ENCODE measurements at places on chromosomes 1 and 21. TPM values are rescaled to one million over a fixed set of nuclear protein-coding genes. Genes with fewer than 3 reads are reported as not detected.
A peak's percentile ranks its signal among the peaks of the same experiment; 100 is the strongest.

Gene SLC5A3
- polyA plus RNA-seq: 2.4 TPM

Gene SLC1A7
- polyA plus RNA-seq: 0.03 TPM

Gene FCER1A
- polyA plus RNA-seq: not detected

Gene SPRR1B
- polyA plus RNA-seq: 0.23 TPM

Gene SMIM1
- 9.7 TPM for polyA plus RNA-seq

Gene COL8A2
- 2.4 TPM for polyA plus RNA-seq

Gene TMEM50B
- 20.5 TPM for polyA plus RNA-seq

Gene TEX38
- polyA plus RNA-seq: 0.33 TPM

Gene LORICRIN
- polyA plus RNA-seq: 0.08 TPM

Gene EVA1C
- polyA plus RNA-seq: 2.6 TPM

Gene TACSTD2
- polyA plus RNA-seq: 0.85 TPM

Gene CATSPERE
- polyA plus RNA-seq: 0.05 TPM

Gene TTC39A
- 5.8 TPM for polyA plus RNA-seq

Gene RHOU
- polyA plus RNA-seq: 3.0 TPM

DNA sequence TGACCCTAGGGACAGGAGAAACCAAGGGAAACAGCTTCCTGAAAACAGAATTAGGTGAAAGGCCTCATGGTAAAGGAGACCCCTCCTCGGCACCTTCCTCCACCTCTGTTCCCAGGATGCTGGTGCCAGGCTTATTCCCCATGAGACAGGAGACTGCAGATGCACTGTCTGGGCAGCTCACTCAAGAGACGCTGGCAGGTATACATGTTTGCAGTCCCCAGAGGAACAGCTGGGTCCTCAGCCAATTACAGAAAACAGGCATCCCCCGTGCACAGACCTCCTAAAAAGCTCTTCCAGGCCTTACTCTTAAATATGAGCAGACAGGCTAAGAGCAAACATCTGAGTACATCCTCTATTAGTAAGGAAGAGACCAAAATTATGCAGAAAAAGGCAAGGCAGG, 6.5 kb downstream of the CCSAP start:
- DNase-seq: no peak

GRCh38 chr1:15621975-15622374, 4.7 kb downstream of the DDI2 start:
- no peak for DNase-seq

- no peak for DNase-seq
These were observed at the start of gene ABCG1 for GRCh38 chr21:42218836-42219605. Gene ABCG1 (plus strand): TSS chr21:42219140. CDS start chr21:42219263, 123 bp downstream.

DNA sequence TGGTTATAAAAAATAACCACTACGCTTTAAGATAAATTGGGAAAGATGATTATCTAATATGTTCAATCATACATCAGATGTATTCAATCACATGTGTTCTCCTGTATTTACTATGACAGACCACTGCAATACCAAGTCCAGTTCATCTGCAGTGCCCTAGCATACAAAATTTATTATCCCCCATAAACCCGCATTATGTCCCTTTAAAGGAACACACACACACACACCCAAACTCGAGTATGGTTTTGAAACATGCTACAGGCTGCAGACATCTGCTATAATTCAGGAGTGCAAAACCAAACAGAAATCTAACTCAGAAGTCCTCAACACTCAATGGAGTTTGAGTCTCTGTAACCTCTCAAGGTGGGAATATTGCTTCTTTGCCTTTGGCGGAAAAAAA, 14.9 kb downstream of the ODF2L start:
- no peak for DNase-seq

DNA sequence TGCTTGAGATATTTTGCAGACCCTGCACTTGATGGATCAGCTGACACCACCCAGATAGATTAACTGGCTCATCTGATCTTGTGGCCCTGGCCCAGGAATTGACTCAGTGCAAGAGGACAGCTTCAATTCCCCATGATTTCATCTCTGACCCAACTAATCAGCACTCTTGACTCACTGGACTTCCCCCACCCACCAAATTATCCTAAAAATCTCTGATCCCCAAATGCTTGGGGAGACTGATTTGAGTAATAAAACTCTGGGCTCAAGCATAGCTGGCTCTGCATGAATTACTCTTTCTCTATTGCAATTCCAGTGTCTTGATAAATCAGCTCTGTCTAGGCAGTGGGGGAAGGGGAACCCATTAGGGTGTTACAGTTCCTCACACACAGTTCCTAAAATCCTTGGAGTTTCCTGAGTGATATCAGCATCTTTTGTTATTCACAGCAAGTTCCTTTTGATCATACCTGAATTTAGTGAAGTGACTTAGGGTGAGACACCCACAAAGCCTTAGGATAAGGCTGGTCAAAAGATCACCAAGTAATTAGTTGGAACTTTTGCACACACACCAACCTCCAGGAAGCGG, 104.2 kb downstream of the COP1 start:
- DNase-seq: no peak

- no peak for DNase-seq
These were observed 63.4 kb upstream of the MCOLN3 start for GRCh38 chr1:85111695-85112094.

DNA sequence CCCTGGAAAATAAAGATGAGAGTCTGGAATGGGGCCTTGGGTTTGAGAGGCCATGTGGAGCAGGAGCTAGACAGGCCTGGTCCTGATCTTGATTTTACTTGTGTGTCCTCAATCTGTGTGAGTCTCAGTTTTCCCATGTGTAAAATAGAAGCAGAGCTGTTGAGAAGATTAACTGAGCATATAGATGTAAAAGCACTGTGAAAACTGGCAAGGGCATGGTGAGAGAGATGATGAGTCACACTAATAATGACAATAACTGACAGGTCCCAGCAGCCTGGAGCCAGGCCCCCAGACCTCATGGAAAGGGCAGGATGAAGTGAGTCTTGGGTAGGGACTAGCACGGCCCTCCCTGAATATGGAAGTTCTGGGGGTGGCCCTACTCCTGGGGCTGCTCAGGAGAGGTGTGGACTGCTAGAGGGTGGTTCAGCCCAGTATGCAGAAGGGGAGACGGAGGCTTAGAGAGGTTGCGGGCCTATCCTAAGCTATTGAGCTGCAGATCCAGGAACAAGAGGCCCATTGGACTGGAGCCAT, 2.8 kb upstream of the AHDC1 start:
- no peak for DNase-seq

GRCh38 chr1:111481387-111482221, 7.8 kb downstream of the C1orf162 start:
- peak; percentile 43 for DNase-seq

DNA sequence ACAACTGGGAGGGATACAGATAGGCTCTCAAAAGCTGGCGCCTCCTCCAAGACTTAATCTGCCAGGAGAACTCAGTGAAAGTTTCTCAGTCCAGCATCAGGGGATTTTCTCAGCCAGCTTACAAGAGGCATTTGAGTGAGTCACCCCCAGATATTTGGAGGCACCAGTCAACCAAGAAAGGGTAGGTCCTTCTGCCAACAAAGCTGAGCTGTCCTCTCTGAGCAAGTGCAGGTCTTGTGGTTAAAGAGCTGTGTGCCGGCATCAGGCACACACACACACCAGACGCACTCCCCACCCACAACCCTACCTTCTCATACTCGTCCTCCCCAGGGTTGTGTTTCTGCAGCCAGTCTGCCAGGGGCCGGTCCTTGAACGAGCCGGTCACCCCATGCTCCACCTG, 27.0 kb upstream of the PPP1R15B start:
- no peak for DNase-seq

GRCh38 chr1:119387858-119388257, 19.3 kb downstream of the HAO2 start:
- DNase-seq: no peak

- DNase-seq: no peak
These were observed 23.1 kb upstream of the TNFRSF1B start for GRCh38 chr1:12143631-12144155.

DNA sequence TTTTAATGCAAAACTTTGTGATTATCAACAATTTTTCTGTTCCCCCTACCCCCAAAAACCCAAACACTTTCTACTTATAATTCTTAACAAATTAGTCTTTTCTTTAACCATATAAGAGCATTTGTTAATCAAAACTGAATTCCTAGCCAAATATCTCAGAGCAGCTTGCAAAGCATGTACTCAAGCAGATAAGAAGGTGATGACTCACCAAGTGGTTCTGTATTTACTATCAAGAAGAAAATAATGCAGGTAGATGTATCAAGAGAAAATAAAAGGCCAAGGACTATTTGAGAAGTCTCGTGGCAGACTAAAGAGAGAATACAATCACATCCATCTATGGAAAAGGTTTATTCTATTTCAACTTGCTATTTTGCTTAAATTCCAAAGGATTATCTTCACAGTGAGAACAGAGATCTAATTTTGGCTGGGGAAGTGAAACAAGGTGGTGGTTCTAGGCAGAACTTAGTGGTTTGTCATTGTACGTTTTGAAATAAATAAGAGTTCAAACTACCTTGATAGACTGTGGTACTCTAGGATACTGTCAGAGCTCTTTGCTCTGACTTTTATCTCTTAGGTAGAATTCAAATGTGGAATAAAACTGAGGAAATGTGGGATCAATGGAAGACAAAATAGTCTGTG, 94.7 kb upstream of the NRIP1 start:
- DNase-seq: no peak

DNA sequence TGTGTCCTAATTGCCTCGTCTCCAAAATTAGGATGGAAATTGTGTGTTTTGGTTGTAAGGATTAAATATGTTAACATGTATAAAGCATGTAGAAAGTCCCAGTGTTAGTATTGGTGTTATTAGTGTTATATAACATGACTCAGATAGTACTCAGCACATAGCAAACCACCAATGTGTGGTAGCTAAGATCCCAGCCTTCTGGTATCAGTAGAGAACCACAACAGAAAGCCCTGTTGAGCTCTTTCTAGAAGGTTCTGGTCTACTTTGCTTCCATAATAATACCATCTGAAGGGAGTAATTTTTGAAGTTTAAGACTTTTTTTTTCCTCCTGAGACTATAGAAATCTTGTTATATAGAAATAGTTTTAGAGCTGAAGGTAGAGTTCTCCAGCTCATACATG, 259.3 kb upstream of the SGIP1 start:
- no peak for DNase-seq

DNA sequence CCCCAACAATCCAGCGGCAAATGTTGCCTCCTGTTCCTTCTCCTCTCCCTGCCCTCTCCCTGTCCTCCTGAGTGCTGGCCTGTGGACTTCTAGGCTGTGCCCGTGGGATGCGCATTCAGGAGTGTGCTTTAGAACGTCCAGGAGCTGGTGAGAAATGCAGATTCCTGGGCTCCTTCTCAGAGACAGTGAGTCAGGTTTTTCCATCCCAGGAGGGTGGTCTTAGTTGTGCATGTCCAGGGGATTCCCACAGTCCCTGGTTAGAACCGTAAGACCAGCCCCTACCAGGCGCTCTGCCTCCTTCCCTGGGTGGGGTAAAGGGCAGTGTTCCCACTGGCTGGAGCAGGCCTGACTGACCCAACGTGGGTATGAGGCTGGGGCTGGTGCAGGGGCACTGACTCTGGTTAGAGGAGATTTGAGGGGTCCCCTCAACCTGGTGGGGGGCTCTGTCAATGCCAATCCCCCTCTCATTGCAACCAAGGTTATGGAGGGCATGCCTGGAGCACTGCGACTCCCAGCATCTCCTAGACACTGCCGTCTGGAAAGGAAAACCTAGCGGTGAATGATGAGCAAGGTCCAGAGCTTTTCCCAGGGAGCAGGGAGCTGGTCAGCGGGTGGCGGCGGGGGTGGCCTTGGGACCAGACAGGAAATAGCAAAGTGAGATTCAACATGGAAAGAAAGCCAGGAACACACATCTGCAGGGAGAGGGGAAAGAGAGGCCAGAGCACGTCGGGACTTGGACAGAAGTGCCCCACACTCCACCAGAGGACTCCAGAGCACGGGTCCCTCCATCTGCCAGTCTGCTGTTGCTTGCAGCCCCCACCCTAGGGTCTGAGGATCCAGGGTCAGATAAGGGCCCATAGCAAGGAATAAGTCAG, 38.5 kb downstream of the HSPG2 start:
- DNase-seq: no peak

GRCh38 chr1:70685300-70686286, 274.5 kb downstream of the CTH start:
- DNase-seq: peak; percentile 31

GRCh38 chr1:76140227-76140626, 65.7 kb downstream of the ST6GALNAC3 start:
- DNase-seq: peak; percentile 54

DNA sequence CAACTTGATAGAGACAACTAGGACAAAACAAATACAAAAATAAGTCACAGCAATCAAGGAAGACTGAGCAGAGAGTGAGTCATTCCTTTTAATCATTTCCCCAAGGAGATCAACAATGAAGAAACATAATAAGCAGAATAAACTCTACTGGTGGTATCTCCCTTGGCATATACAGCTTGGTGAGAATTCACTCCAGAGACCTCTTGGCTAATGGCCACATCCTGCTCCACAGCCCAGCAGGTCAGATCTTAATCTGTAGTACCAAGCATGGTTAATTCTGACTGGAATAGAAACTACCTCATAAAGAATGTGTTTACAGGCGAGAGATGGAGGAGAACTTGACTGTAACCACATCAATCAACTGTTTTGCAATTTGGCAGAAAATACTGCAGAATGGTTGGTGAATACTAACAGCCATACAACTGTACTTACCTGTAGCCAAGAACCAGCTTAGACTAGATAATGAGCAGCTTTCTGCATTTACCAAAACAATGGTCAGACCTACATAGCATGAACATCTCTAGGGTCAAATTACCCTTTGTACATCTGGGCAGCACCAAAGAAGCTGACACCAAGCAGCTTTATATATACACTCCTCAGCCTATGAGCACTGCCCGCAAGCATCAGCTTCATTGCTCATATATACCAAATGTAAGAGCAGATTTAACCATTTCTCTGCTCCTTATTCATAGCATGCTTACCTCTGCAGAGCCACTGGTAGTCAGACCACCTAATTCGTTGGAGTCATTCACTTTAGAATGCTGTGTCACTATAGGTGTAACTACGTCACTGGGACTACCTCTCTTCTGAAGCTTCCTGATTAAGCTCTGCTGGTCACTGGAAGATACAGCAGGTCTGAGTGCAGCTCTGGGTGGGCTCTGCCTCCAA, 51.0 kb downstream of the KIAA0319L start:
- DNase-seq: no peak

DNA sequence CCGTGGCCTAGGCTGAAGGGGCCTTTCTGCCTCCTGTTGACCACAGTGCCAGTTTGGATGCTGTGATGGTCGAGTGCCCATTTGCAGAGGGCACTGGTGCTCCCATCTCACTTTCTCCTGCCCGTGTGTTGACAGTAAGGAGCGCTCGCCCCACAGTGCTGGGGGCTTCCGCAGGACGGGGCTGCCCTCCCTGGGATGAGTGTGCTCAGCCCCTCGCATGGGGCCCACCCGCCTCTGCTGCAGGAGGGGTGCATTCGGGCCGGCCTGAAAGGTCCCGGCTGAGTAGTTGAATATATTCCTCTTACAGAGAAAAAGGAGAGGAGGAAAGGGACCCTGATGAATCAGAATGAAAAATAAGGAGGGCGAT, 37.3 kb downstream of the NTPCR start:
- DNase-seq: no peak
